Stimulated activated CD4-positive, alpha-beta T cell treated with anti-CD3 and anti-CD28 coated beads, Interleukin-12 subunit alpha, Interleukin-12 subunit beta, amount 100 ng/mL, for 24 hours (primary cell): ENCODE measurements at places on chromosomes 13 and 19.

DNA sequence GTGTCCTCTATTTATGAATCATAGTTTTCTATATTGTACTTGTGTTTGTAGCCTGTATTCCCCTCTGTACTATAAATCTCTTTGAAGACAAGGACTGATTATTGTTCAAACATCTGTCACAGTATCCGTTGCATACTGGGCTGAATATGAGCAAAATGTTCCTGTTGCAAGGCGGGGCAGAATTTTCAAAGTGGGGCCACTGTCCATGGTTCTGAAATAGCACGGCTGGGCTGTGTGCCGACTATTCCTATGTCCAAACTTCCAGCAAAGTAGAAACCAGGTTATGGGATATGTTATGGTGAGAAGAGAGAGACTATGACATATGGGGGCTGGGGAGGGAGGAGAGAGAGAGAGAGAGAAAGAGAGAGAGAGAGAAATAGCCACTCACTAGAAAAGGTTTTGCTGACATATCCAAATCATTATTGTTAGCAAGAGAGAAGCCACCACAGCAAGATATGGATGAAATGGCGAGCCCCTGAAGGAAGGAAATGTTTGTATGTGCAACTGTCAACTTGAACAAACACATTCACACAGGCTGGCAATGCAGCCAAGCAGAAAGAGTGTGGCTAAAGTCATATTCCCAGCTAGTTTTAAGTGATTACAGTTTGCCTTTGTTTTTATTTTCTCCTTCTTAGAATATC is 107.0 kb upstream of the GPR12 start:
- no peak for DNase-seq

DNA sequence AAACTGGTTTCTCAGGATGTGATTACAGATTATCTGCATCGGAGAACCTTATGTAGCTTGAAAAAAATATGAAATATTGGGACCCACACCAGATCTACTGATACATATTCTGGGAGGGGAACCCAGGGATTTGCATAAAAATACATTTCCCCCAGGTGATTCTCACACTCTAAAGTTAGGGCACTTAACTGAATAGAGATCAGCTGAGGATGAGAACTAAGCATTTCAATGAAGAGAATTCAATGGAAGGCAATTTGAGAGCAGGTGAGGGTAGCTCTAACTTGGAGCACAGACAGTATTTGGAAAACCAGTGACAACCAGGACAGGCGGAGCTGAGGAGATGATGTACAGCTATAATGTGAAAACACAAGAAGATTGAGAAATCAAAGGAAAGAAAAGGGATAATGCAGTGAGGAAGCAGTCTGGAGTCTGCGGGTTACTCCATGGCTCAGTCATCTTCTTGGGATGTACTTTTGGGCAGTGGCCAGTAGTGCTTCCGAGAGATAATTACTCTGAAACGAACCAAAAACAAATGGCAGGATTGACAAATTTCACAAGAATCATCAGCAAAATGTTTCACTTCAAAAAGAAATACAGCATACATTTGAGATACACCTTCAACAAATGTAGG is 6.1 kb upstream of the OXGR1 start:
- no peak for DNase-seq

DNA sequence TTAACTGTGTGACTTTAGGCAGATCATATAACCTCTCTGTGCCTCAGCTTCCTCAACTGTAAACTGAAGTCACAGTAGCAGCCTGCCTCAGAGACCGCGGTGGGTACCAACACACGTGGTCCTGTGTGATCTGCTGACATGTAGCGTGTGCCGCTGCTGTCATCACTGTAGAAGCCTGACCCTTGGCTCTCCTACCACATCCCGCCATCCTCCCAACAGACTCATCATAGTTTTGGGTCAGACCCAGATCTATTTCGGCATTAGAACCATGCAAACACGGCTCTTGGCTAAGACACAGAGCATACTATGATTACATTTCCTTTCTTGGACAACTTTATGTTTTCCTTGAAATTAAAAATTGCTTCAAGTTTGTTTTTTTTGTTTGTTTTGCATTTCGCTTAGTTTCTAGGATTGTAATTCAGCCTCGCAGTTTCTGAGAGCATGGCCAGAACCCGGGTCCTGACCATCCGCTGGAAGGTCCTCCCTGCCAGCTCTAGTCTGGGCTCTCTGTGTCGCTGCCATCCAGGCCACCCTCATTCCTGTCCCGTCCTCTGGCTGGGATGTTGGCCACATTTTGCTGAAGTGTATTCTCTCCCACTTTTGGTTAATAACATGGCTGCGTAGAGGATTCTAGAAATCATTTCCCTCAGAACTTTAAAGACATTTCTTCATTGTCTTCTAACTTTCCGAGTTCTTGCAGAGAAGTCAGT is 53.0 kb downstream of the GGACT start:
- no peak for DNase-seq

DNA sequence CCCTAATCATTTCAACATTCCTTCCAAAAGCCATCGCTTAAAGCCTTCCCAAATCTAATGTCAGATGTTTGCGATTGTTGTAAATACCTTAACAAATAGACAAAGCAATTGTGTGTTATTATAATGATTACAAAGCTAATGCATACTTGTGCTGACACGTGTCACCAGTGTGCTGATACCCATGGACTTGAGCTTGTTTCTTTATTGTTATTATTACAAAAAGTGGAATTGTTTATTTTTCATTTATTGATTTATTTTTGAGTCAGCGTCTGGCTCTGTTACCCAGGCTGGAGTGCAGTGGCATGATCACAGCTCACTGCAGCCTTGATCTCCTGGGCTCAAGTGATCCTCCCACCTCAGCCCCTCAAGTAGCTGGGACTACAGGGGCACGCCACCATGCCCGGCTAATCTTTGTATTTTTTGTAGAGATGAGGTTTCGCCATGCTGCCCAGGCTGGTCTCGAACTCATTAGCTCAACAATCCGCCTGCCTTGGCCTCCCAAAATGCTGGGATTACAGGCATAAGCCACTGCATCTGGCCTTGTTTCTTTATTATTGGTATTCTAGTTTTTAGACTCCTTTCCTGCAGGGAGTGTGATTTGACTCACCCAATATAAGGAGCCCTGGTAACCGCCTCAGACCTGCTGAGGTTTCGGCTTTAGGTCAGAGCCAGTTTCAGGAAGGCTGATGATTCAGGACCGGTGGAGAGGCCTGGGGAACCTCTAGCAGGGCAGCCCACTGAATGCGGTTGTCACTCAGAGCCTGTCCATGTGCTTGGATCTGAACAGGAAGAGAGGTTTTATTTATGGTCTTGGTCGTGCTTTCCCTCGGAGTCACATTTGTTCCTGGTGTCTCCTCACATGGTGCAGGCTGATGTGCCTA is 2.1 kb upstream of the FBXO17 start:
- DNase-seq = peak; percentile 58

DNA sequence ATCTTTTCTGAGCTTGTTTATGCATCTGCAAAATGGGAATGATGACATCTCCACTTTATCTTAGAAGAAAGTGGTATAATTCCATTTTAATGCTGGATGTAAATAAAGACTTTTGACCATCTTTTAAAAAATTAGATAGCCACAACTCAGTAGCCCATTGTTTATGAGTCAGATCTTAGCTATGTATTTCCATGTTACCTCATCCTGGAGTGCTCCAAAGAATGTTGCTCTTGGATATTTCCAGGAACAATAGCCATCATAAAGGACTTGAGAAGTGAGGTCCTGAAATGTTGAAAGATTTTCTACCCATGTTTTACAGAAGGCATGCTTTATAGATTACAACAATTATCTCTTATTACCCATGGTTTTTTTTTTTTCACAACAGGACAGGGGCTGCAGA is 229.3 kb upstream of the EDNRB start:
- no peak for DNase-seq

- DNase-seq = no peak
These were observed 332.2 kb downstream of the MYO16 start for GRCh38 chr13:108961542-108962125.

DNA sequence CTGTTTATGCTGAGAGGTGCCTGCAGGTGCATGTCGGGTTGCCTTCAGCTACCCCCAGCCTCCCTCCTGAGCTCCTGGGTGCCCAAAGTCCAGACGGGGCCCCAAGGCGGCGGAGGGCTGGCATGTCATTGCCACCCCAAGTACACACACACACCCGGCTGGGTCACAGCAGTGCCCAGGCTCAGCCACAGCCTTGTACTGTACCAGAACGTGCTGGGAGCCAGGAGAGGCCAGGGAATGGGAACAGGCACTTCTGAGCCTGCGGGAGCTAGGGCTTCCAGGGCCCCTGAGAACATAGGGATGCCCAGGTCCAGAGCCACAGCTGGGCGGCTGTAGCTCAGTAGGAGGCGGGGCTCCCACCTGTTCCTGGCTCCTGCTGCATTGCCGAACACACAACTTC is 51.0 kb upstream of the MAB21L1 start:
- no peak for DNase-seq

DNA sequence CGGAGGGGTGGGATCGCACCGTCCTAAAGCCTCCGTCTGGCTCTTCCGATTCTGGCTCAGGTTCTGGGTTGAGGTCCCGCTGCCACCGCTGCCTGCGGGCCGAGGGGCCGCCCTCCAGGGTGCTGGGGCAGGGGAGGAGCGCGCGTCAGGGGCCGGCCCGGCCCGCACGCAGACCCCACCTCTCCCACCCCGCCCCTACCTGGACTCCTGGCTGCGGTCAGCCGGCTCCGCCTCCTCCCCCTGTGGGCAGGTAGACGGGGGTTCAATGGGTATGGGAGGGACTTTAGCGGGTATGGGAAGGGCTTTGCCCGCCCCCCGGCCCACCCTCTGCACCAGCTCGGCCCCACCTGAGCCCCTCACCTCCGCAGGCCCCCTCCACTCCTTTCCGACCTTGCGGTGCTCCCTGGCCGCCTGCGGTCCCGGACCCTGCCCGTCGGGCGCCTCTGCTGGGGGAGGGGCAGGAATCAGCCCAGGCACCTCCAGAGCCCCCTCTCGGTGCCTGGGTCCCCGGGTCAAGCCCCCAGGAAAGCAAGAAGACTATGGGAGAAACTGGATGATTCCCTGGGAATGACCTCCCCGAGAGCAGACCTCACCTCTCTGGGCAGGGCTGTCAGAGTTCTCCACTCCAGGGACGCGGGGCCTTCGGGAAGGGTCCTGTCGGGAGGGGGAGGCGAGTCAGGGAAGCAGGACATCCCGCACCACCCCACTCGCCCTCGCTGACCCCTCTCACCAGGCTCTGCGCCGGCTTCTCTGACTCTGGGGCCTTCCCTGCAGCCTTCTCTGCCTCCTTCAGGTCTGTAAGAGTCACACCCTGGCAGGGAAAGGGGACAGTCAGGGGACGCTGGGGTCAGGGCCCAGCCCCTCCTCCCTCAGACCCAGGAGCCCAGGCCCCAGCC is 17.0 kb downstream of the EPS8L1 start:
- no peak for DNase-seq

- peak; percentile 40 for DNase-seq
These were observed 2.1 kb upstream of the PCDH8 start for GRCh38 chr13:52850396-52851136.

GRCh38 chr13:108425056-108425455 is 155.5 kb downstream of the TNFSF13B start:
- no peak for DNase-seq

GRCh38 chr13:53499576-53500133 is 471.0 kb downstream of the OLFM4 start:
- no peak for DNase-seq

GRCh38 chr13:44385401-44385800 is 11.8 kb downstream of the SERP2 start:
- no peak for DNase-seq

DNA sequence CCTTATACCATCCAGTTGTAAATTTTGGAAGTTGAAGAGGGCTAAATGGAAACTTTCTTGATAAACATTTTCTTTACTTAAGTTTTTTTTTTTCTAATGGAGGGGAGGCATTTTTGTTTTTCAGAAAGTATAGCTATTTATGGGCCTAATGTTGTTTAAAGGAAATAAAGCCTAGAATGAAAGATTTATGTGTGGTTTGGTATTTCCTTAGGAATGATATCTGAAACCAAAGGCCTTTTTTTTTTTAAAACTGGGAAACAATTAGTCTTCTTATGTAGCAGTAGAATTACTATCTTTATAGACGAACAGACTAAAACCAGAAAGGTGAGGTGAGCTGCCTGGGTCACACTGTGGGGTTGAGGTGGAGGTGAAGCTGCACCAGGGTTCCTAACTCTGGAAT is 80.1 kb downstream of the ESD start:
- DNase-seq = no peak

DNA sequence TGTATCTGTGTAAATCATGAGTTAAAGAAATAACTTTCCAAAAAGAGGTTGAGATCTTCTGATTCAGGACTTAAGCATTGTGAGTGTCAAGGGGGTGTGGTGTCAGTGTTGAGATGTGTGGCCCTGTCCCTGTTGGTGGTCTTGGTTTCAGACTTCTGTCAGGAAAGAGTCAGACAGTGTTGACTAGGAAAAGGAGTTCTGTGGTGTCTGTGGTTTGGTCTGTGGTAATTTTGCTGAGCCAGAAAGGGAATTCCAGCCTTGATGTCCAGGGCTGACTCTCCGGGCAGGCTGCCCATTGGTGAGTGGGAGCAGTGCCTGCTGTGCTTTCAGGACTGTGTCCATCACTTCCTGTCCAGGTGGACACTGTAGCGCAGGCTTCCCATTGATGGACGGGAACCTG is 39.8 kb upstream of the IGFL4 start:
- DNase-seq = no peak

DNA sequence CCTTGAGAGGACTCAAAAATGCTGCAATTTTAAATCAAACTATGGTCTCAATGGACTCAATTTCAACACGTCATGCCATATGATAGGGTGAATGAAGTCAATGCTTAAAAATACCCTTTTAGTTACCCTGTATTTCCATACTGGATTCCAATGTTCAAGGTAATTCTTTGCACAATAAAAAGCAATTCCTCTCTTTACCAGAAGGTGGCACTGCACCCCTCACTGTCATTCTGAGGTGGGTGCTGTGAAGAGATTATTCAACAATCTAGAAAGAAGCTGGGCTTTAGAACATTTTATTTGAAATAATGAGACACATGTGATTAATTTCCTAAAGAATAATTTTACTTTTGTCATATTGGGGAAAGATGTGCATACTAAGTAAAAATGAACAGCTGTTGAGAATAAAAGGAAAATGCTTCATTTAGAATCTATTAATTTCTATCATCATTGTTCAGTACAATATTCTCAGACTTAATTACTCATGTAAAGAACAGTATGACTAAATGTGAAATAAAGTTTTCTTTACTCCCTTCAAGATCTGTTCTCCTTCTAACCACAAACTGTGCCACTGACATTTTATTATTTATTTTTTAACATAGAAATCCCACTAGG is 789.1 kb downstream of the GPC5 start:
- DNase-seq = no peak

DNA sequence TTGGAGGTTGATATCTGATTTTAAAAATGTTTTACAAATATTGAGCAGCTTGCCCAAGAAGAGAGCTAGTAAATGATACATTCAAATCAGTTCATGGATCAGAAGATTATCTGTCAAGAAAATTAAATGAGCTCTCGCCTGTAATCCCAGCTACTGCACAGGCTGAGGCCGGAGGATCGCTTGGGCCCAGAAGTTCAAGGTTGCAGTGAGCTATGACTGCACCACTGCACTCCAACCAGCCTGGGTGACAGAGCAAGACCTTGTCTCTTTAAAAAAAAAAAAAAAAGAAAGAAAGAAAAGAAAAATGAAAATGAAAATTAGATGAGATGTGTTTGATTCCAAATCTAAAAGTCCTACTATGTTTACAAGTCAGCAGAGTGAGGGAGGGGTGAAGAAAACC is 2.4 kb downstream of the SPART start:
- DNase-seq = no peak
